ENCODE measurements at places on chromosomes 7 and 10. TPM values are rescaled to one million over a fixed set of nuclear protein-coding genes. Genes with fewer than 3 reads are reported as not detected.
A peak's percentile ranks its signal among the peaks of the same experiment; 100 is the strongest.

Gene ASB10
- not detected for total RNA-seq

Gene KIF11
- total RNA-seq, result 25.6 TPM

Gene PMS2
- 14.6 TPM for total RNA-seq

Gene HOGA1
- not detected for total RNA-seq

Gene MAGI2
- total RNA-seq, result 0.19 TPM

DNA sequence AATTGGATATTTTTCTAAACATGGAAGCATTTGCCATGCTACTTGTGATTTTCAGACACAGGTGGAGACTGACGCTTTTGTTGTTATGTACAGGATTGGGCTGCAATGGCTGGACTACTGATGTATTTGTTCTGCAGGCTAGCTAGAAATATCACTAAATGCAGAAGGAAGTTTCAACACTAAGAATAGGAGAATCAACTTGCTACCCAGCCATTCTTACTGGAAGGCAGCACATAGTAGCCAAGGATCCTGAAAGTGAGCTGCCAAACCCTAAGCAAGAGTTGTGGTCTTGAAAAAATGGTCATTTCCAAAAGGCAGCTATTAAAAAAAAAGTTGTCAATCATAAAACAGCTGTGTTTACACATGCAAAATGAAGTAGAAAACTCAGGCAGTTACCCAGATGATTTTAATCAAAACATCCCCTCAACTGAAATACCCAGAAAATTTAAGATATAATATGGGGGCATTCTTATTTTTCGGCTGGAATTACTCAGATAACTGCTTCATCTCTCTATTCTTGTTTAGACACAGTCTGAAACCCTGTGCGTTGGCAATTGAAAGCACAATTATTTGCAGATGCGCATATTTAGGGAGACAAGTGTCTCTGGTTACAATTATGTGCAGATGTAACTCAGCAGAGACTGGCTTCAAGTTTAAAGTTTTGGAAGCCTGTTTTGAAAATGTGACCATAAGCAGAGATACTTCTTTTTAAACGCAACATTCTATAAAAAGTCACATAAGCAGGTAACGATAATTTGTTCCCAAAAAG, 31.2 kb downstream of the GFRA1 start:
- no peak overlapping the region for H3K4me3 ChIP-seq
- no peaks in the 10 kb centered on the region for H3K36me3 ChIP-seq
- no peak overlapping the region for H3K27ac ChIP-seq
- H3K4me1 ChIP-seq, result no peaks in the 10 kb centered on the region
- DNase-seq, result no peak

GRCh38 chr10:129631006-129631405, 164.0 kb downstream of the MGMT start:
- no peak overlapping the region for H3K4me3 ChIP-seq
- DNase-seq, result no peak
- H3K4me1 ChIP-seq, result peaks cover 14% of the 10 kb centered on the region
- peaks cover 10% of the 10 kb centered on the region for H3K36me3 ChIP-seq
- H3K27ac ChIP-seq, result no peak overlapping the region
- no peaks in the 10 kb centered on the region for H3K27me3 ChIP-seq

DNA sequence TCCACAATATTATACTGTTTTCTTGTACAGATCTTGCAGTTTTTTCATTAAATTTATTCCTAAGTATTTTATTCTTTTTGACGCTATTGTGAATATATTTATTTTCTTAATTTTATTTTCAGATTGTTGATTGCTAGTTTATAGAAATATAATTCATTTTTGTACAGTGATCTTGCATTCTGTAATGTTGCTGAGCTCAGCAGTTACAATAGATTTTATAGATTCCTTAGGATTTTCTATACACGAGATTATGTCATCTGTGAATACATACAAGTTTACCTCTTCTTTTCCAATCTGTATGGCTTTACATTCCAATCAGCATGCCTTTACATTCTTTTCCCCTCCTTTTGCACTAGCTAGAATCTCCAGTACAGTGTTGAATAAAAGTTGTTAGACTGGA, 130.0 kb downstream of the C1GALT1 start:
- no peaks in the 10 kb centered on the region for H3K4me1 ChIP-seq
- DNase-seq, result no peak
- H3K36me3 ChIP-seq, result no peaks in the 10 kb centered on the region
- H3K27ac ChIP-seq, result no peak overlapping the region
- peaks cover 2% of the 10 kb centered on the region for H3K27me3 ChIP-seq
- H3K4me3 ChIP-seq, result no peak overlapping the region

DNA sequence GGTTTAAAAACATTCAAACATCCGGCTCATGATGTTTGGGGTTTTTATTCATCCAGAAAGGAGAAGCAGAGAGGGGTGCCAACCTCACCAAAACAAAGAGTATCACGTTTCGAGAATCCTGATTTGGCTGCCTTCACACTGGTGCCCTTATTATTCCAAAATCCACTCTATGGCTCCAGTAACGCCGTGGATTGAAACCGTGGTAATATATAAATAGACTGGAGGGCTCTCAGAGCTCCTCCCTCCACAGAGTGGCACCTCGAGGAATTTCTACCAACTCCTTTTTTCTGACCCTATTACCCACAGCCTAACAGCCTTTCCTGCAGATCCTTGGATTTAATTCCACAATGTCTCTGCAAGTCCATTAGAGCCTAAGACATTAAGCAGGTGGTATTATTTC, 353.6 kb downstream of the CRPPA start:
- no peaks in the 10 kb centered on the region for H3K4me1 ChIP-seq
- H3K27me3 ChIP-seq, result no peaks in the 10 kb centered on the region
- no peak overlapping the region for H3K27ac ChIP-seq

GRCh38 chr10:110357252-110357780, 52.6 kb upstream of the SMNDC1 start:
- peak overlapping the region; percentile 85 for H3K4me3 ChIP-seq
- peak overlapping the region; percentile 91 for H3K27ac ChIP-seq
- H3K36me3 ChIP-seq, result no peaks in the 10 kb centered on the region
- no peak for DNase-seq
- H3K27me3 ChIP-seq, result peaks cover 5% of the 10 kb centered on the region

- H3K4me3 ChIP-seq, result no peak overlapping the region
- H3K36me3 ChIP-seq, result no peaks in the 10 kb centered on the region
- H3K27me3 ChIP-seq, result peaks cover 23% of the 10 kb centered on the region
- no peak overlapping the region for H3K27ac ChIP-seq
- no peaks in the 10 kb centered on the region for H3K4me1 ChIP-seq
- no peak for DNase-seq
Measured at GRCh38 chr10:122033224-122033926, 44.4 kb downstream of the TACC2 start.

GRCh38 chr10:56351909-56352630, 9.0 kb downstream of the ZWINT start:
- peaks cover 5% of the 10 kb centered on the region for H3K4me1 ChIP-seq
- no peak for DNase-seq
- H3K27ac ChIP-seq, result no peak overlapping the region
- H3K36me3 ChIP-seq, result no peaks in the 10 kb centered on the region

DNA sequence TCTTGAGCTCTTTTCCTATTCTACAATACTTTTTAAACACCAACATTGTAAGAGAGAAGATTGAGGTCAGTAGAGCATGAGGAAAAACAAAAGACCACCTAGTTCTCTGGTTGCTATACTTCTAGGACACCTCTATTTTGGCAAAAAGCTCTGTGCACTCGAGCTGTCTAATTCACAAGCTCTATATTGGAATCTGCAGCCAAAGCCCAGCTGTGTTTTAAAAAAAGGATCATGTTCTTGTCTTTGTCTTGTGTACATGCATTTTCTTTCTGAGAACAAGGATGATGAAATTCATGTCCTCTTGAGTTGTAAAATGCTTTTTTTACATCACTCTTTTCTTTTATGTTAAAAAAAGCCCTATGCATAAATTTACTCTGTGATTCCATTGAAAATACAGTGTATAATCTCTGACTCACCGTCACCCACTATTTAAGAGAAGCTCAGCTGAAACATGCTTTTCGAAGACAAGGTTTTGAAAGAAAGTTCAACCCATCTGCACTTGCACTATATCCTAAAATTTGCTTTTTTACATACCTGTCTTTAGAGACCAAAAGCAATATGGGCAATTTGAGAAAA, 215.5 kb upstream of the VSTM2A start:
- DNase-seq, result no peak
- H3K4me3 ChIP-seq, result no peak overlapping the region
- H3K27ac ChIP-seq, result no peak overlapping the region
- no peaks in the 10 kb centered on the region for H3K4me1 ChIP-seq

GRCh38 chr7:108413782-108414492, 42.3 kb downstream of the NRCAM start:
- no peak for DNase-seq
- H3K4me3 ChIP-seq, result no peak overlapping the region
- no peak overlapping the region for H3K27ac ChIP-seq
- H3K27me3 ChIP-seq, result peaks cover 43% of the 10 kb centered on the region
- peaks cover 6% of the 10 kb centered on the region for H3K4me1 ChIP-seq

GRCh38 chr7:134514663-134515062, 12.7 kb upstream of the AKR1B10 start:
- no peak overlapping the region for H3K4me3 ChIP-seq
- peaks cover 13% of the 10 kb centered on the region for H3K27me3 ChIP-seq
- H3K27ac ChIP-seq, result no peak overlapping the region
- no peaks in the 10 kb centered on the region for H3K36me3 ChIP-seq
- peaks cover 6% of the 10 kb centered on the region for H3K4me1 ChIP-seq
